ENCODE measurements at places on chromosomes 6 and 20.

- DNase-seq = no peak
Observed at GRCh38 chr20:48723308-48724264, 104.2 kb downstream of the PREX1 start.

GRCh38 chr6:44829836-44830235, 442.3 kb downstream of the CDC5L start:
- DNase-seq = no peak

DNA sequence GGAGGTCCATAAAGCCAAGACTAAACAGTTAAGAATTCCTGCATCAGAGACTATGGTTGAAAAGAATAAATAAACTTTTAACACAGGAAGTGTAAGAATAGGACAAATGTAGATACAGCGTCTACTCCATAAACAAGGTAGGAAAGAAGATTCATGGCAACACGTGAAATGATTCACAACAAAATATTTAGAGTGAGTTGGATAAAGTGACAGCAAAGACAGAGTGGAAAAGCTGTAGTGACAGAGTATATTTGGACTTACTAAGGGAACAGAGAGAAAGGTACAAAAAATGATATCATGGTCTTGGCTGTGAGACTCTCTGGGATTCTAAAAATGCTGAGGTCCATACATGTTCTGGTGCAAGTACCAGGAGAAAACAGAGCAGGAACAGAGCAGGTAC, 21.9 kb upstream of the KIAA0408 start:
- no peak for DNase-seq

- no peak for DNase-seq
Observed at GRCh38 chr6:89132057-89132456, 13.8 kb upstream of the PM20D2 start.

DNA sequence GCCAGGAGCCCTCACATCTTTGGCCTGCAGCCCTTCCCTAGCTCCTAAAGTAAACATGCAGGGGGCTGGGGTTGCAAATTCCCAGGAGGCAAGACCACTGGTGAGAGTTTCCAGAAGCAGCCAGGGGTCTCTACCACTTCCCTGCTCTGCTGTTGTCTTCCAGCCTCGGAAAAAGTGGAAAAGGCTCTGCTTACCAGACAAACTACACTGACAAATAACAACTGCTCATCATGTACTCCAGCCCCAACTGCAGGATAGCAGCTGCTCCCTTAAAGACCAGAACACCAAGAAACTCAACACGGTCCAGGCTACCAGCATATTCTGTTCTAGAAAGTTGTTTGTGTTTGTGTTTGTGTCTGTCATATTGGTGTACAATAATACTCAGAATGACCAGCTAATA, 187.5 kb upstream of the MARCKS start:
- DNase-seq = no peak

DNA sequence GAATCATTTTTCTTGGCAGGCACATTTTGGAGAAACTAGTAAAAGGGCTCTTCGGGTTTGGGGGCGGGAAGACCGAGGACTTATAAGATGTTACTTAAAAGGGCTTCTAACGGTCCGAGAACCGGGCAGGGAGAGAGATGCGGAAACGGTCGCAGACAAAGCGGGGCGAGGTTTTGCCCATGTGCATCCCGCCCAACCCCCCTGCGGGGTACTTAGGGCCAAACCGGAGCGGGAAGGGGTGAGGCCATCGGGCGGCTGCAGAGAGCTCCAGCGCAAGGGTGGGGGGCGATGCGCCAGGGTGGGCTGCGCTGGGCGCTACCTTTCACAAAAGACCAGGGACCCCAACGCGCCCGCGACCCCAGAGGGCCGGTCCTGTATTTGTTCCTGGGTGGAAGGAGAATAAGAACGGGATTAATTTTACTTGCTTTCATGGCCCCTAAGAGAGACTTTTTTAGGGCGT, 616 bp downstream of the TUBB start:
- peak; percentile 60 for DNase-seq

GRCh38 chr20:9180481-9181257, 111.8 kb downstream of the PLCB4 start:
- no peak for DNase-seq

GRCh38 chr20:13862245-13862644, 77.4 kb downstream of the NDUFAF5 start:
- DNase-seq = no peak

DNA sequence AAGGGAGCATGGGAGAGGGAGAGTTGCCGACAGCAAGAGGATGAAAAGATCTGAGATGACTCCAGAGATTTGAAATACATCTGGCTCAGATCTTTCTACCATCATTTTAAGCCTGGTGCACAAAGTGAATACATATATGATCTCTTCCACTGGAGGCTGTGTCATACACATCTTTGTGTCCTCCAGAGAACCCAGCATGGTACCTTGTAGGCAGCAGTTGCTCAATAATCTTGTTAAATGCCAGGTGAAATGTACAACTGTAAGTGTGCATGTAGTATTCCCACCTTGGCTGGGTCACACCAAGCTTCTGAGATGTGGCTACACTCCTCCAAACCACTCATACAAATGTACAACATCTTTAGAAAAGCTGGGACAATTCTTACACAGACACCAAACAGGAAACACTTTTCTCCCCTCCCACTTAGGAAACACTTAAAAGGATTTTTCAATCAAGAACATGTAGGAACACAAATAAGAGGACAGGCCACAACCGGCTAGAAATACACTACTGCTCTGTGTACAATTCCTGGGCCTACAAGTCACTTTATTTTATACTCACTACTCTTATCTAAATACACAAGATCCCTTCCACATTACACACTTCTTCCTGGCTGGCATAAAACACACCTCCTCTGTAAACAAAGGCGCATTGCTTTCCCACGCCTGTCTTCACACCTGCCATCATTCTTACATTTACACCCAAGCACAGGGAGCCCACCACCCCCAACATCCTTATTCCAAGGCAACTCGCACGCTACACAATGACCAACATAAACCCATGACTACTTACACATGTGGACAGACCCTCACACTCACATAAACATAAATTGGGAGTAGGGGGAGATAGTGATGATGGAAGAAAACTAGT, 3.8 kb upstream of the IER3 start:
- no peak for DNase-seq

DNA sequence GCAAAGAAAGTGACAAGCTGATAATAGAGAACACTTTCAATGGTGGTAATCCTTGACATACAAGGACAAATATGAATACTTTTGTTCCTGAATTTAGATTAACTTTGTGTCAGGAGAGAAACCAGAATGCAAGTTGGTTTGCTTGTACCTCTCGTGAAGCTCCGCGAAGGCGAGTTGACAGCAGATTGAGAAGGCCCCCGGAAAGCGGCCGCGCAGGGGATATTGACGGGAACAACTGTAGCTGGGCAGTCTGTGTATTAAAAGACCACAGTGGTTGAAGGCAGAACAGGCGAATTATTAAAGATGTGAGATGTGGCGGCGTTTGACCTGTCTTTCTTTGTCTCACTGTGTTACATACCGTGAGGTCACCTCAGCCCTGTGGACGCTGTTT, 175.8 kb upstream of the RALGAPA2 start:
- no peak for DNase-seq

DNA sequence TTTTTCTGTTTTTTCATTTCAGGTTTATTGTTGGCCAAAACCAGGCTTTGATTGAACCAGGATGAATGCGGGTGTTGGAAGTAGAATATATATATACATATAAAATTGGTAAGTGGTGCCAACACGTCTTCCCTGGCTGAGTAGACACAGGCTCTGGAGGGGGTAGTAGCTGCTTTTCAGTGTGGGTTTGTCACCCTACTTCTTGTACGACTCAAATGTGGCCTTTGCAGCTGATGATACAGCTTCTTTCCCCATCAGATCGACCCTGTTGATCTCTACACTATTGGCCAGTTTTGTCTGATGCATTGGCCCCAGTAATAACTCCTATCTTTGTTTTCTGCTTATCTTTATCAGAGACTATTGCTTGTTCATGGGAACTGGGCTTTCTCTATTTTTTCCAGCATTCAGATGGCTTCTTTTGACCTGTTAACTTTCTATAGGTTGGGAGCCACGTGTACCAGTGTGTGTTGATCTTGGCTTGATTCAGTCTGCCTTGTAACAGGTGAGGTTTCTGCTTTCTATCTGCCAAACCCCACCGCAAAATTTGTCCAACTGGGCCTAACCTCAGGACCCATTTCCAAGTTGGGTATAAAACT, 2.7 kb upstream of the ZNFX1 start:
- no peak for DNase-seq

DNA sequence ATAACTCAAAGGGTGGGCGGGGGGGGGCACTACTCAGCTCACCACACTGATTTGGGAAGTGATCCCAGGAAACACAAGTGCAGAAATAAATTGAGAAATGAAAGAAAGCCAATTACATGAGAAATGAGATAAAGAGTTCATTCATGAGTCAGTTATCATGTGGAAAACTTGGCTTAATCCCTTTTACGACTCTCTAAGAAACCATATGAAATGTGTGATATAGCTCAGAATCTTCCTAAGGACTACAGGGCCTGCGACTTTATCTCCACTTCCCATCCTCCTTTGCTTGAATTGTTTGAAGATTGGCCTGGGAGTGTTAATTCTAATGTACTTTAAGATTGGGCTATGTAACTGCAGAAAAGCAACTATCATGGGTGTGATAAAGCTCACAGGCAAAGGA, 3.6 kb upstream of the BTN2A2 start:
- no peak for DNase-seq

DNA sequence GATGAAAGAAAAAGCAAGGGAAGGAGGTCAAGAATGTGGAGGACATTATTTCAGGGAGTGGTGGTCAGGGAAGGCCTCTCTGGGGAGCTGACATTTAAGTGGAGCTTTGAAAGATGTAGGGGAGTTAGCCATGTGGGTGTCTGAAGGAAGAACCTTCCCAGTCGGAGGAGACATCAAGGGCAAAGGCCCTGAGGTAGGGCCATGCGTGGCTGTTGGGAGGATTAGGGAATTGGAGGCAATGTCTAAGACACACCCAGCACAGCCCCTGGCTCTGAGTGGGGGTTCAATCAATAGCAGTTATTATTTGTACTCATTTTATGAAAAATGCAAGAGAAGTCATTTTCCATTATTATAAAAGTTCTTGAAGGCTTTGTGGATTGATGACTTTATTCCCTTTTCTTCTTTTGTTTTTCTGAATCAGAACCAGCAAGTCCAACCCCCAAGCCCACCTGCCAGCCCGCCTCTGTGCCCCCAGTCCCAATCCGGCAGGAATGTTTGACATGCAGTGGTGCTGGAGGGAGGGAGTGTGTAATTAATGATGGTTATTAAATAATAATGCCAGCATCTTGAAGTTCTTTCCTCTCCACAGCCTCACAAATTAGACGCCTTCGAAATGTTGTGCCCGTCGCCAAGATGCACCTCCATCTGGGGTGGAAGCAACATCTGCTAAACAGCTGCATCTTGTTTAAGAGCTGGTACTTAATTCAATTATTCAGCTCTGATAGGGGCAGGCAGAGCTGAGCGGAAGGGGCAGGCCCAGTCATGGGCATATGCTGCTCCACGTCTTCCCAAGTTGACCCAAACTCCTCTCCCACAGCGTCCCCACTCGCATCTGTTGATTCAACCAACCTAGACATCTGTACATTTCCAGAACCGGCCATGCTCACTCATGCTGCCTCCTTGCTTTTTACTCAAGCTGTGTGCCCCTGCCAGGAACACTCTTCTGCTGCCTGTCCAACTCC, 81.3 kb upstream of the SIRPA start:
- no peak for DNase-seq

- DNase-seq = no peak
Observed at GRCh38 chr6:110341663-110342596, 16.2 kb downstream of the METTL24 start.

GRCh38 chr6:152594701-152595100, 42.5 kb downstream of the SYNE1 start:
- no peak for DNase-seq

Measured in hindlimb muscle (tissue), 1 donor.